Tibial artery (tissue), 4 donors: ENCODE measurements at places on chromosomes 11 and 22.
A peak's percentile ranks its signal among the peaks of the same experiment; 100 is the strongest.

GRCh38 chr11:76668362-76669155 is 2.0 kb downstream of the LRRC32 start:
- no peak for DNase-seq

GRCh38 chr11:30710221-30710620 is 124.1 kb upstream of the MPPED2 start:
- no peak for DNase-seq

DNA sequence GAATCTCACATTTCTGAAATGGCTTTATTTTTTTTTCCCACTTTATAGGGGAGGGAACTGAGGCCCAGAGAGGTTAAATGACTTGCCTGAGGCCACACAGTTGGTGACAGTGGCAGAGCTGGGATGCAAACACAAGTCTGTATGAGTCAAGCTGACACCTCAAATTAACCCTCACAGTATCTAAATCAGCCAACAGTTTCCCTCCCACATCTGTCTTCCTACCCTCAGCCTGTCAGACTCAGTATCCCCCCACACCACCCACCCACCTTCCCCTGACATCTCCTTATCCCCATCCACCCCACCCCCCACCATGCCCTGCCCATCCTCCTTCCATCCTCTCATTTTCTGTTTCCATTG is 95.2 kb downstream of the TP53I11 start:
- no peak for DNase-seq

DNA sequence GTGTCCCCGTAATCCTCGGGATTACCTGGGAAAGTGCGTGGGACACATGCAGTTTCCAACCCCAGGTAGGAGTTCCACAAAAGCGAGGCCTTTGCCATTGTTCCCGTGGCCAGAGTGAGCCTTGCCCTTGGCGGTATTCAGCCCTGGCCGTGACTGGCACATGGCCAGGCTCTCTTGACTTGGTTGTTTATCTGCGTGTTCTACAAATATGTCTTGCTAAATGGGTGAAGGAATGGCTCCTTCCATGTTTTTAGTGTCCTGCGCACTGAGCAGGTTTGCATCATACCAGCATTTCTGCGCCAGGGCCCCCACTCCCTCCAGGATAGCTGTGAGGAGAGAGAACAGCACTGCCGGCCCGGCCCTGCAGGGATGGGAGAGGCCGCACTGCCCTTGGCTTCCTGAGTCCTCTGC is 20.0 kb downstream of the POLR3H start:
- peak; percentile 88 for DNase-seq

- DNase-seq = no peak
These were observed 921.3 kb downstream of the METTL15 start for GRCh38 chr11:29029452-29029851.

DNA sequence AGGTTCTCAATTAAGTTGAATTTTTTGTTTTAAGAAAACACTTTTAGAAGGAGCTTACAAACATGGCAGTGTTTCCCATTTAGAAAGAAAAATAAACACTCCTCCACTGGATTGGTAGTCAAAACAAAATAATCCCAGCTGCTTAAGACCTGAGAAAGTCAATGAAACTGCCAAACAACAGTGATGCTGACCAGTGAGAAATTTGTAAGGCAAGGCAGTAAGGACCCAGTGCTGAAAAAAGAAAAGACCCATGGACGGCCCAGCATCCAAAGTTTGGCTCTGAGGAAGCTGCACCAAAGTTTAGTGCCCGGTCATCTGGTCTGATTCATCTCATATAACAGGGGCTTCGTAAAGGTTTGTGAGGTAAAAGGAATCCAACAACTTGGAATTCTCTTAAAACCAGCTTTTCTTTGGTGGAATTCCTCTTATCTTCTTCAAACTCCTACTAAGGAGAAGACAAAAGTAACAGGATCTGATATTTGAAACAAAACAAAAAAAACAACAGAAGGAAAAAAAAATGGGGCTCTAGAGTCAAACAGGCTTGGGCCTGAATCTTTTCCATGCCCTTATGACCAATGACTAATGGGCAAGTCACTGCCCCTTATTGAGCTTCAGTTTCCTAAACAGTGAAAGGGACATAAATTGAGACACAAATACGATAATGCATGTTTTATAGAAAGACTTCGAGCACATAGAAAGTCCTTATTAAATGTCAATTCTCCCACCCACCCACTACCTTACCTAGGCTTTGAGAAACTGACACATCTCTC is 383.0 kb upstream of the NARS2 start:
- no peak for DNase-seq

DNA sequence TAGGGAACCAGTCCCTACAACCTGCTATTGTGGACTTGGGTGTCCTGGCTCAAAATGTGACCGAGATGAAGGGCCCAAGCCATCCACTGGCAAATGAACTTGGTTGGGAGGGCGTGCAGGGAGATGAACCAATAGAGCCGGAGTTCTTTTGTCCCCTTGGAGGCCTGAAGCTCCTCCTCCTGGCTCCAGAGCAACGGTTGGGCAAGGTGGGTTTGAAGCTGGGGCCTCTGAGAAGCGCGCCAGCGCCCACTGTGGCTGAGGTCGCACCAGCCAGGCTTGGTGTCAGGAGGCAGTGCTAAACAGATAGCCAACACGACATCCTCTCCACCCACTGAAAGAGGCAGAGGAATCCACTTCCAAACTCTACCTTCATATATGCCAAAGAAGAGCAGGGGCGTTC is 36.0 kb upstream of the PACSIN2 start:
- no peak for DNase-seq

- no peak for DNase-seq
These were observed 4.1 kb upstream of the CD82 start for GRCh38 chr11:44561275-44561805.

DNA sequence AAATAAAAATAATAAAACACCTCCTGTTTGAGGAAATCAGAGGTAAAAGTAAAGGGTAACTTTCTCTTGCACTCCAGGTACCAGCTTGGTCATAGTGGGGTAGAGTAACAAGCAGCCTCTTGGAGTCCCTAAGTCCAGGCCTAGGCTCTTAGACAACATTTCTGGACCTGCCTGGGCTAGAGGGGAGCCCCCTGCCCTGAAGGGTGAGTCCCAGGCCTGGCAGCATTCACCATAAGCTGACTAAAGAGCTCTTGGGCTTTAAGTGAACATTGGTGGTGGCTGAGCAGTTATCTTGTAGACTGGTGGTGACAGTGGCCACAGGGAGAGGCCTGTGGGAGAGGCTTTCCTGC is 18.6 kb upstream of the OR56A3 start:
- DNase-seq = no peak

DNA sequence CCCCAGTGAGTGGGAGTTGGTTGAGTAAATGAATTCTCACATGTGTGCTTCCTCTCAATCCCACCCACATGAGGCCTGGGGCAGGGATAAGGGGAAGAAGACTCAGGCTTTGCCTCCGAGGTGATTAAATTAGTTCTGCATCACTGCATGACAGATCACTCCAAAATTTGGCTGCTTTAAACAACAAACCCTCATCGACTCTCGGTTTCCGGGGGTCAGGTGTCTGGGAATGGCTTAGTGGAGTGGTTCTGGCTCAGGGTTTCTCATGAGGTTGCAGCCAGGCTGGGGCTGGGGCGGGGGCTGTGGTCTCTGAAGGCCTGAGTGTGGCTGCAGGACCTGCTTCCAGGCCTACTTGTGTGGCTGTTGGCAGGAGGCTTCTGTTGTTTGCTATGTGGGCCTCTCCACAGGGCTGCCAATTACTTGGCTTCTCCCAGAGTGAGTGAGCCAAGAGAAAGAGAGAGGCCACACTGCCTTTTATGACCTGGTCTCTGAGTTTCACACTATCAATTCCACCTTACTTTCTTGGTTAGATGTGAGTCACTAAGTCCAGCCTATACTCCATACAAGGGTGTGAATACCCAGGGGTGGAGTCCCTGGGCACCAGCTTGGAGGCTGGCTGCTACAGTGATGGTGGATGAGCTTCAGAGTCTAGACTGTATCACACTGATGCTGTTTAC is 15.9 kb downstream of the MOGAT2 start:
- DNase-seq = no peak

DNA sequence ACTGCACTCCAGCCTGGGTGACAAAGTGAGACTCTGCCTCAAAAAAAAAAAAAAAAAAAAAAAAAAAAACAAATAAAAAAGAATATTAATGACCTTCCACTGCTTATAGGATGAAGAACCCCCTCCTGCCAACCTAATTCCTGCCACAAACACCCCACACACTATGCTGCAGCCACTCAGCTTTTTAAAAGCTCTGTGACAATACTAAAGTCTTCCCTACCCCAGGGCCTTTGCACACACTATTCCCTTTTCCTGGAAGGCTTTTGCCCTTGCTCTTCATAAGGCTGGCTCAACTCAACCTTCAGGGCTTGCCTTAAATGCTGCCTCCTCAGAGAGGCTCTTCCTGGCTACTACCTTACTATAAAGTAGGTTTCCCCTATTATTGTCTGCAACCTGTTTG is 10.8 kb upstream of the KCNJ11 start:
- DNase-seq = no peak

DNA sequence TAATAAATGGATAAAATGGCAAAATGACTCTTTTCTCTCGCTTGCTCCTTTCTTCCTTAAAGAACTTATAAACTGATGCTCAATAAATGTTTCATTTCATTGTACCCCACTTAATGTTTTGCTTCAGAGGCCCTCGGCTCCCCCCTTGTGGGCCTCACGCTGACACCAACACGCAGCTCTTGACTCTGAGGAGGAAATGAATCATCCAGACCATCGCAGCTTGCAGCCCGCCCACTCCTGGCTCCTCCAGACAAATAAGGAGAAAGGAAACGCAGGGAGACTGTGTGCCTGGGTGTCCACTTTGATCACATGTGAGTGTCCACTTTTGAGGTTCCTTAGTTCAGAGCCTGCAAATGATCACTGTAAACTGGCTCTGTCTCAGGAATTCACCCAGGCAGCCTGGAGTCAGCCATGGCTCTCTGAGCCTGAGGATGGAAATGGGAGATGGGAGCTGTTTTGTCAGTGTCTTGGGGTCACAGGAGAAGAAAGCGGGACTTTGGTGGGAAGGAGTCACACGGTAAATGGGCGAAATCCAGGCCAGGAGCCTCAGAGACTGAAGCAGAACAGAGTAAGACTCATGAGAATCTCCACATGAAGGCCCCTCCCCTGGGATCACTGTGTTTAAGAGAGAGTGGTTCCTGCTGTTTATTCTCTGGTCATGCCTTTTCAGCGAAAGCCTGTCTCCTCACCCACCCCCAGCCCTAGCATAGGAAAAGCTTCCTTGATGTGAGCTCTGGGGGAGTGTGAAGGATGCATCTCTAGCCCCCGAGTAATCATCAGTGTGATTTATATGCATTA is 96.5 kb downstream of the CWC15 start:
- DNase-seq = peak; percentile 84

DNA sequence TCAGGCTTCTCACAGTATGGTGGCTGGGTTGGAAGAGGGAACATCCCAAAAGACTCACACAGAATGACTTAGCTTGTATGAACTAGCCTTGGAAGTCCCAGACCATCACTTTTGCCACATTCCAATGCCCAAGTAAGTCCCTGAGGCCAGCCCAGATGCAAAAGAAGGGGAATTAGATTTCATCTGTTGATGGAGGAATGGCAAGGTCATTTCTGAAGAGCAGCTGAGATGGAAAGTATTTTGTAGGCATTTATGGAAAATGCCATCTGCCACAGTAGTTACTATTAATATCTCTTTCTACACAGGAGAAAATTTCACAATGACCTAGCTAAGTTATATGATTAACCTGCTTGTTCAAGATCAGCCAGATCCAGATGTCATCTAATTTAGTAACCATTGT is 58.8 kb downstream of the ENDOD1 start:
- no peak for DNase-seq

- no peak for DNase-seq
These were observed 43.7 kb downstream of the ZBTB16 start for GRCh38 chr11:114102993-114103896.

- no peak for DNase-seq
These were observed 47.0 kb downstream of the IGLL5 start for GRCh38 chr22:22934543-22935055.

DNA sequence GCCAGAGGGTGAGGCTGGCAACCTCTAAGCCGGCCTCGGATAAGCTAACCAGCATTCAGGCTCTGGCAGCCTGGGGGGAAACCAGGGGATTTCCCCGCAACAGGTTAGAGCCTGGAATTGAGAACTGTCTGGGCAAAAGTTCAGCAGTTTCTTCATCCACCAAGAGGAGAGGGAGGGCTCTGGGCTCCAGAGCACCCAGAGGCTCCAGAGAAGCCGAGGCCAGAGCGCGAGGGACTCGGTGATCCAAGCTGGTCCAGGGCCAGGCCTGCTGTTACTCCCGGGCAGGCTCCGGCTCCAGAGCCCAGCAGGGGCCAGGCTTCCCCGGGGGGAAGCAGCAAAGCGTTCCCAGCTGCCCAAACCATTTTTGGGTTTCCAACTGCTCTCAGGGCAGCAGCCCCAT is 13.3 kb upstream of the SH3BP1 start:
- peak; percentile 90 for DNase-seq

DNA sequence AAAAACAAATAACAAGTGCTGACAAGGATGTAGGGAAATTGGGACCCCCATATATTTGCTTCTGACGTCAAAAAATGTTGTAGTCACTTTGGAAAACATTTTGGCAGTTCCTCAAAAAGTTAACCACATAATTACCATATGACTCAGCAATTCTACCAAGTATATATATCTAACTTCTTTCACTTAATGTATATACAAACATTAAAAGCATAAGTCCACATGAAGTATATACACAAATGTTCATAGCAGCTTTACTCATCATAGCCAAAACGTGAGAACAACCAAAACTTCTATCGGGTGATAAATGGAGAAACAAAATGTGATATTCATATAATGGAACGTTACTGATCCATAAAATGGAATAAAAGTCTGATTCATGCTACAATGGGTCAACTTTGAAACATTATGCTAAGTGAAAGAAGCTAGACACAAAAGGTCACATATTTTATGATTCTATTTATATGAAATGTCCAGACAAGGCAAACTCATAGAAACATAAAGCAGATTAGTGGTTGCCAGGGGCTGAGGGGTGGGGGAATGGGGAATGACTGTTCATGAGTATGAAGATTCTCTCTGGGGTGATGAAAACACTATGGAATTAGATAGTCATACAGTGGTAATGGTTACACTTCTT is 48.7 kb upstream of the TEAD1 start:
- no peak for DNase-seq

GRCh38 chr11:120978701-120979100 is 45.2 kb upstream of the TBCEL start:
- DNase-seq = no peak

GRCh38 chr11:100625041-100625440 is 62.0 kb upstream of the ARHGAP42 start:
- DNase-seq = no peak

- DNase-seq = no peak
These were observed 390 bp upstream of the HTATIP2 start for GRCh38 chr11:20363149-20363499.

GRCh38 chr11:24509114-24509513 is 12.3 kb downstream of the LUZP2 start:
- DNase-seq = no peak

GRCh38 chr11:19576054-19576453 is 136.6 kb upstream of the NAV2 start:
- DNase-seq = no peak

GRCh38 chr22:39148727-39149535 is 3.5 kb downstream of the CBX7 start:
- DNase-seq = peak; percentile 93
